ENCODE measurements at places on chromosomes 13 and 19.
A peak's percentile ranks its signal among the peaks of the same experiment; 100 is the strongest.

DNA sequence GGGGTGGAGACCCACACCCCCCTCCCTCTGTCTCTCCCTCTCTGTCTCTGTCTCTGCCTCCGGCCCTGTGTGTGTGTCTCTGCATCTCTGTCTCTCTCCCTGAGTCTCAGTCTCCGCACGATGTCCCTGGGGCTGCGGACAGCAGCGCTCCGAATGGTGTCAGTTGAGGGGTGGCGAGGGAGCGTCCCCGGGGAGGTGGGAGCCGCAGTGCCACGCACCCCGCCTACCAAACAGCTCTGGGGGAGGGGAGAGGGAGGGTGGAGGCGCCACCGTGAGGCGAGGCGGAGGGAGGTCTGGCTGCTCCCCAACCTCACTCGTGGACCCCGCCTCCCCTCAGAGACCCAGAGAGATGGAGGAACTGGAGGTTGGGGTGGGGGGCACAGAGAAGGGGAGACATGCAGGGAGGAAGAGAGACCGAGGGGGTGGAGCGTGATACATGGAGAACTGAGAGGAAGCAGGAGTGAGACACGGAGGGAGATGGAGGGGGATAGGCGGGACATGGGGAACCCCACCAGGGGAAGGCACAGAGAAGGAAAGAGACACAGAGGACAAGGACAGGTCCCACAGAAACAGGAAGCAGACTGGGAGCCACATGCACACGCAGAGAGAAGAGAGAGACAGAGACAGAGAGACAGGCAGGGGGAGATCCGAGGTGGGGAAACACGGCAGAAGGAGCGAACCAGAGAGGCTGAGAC, 7.2 kb downstream of the ERFL start:
- no peak for DNase-seq

DNA sequence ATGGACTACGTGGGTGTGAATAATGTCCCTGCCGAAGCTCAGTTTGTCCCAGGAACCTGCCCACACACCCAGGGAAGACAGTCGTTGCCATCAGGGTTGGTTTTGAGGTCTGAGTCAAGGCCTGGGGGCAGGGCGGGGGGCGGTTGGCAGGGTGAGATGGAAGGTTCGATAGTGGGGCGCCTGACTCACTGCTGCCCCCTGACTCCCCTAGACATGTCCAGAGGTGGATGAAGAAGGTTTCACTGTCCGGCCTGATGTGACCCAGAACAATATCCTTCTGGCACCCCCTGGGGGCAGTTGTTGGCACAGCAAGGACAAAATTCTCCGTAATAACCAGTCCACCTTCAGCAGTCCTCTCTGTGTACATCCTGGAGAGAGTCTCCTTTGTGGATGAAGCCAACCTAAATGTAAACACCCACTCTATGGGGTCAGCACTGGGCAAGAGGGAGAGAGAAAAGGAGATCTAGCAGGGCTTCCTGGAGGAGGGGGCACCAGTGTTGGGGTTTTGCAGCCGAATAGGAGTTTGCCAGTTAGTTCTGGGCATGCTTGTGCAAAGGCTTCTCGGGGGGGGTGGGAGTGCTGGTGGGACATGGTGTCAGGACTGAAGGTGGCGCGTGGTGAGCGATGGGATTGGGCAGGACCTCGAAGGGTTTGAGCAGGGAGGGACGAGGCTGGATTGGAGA, 19.6 kb upstream of the B3GNT3 start:
- no peak for DNase-seq

DNA sequence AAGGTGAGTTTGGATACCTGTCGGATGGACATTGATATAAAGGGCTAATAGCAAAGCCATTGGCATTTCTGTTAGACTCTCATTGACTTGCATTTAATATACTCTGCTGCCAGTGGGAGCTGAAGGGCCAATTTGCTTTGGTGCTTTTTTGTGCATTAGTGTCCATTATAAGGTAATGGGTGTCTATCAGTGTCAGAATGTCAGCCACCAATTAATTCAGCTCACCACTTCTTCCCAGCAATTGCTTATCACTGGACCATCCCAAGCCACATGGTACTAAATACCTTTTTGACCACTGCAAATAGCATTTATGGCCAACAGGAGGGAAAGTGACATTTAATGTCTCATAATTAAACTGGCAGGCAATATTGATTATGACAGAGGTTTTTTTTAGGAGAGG, 317.8 kb downstream of the TEX29 start:
- DNase-seq, result no peak

- DNase-seq, result no peak
Measured at GRCh38 chr13:107452833-107453232, 762.5 kb downstream of the LIG4 start.

DNA sequence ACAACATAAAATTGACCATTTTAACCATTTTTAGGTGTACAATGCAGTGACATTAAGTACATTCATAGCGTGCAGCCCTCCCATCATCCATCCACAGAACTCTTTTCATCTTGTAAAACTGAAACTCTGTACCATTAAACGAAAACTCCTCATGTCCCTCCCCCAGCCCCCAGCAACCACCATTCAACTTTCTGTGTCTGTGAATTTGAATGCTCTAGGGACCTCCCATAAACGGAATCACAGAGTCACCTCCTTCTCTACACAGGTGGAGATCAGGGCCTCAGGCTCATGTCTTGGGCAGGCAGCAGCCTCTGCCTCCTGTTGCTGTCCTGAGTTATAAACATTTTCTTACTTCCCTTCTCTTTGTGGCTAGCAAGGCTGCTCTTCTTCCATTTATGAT, 7.3 kb upstream of the CCNE1 start:
- no peak for DNase-seq

- no peak for DNase-seq
Measured at GRCh38 chr13:81677857-81678256, 1336.9 kb upstream of the SPRY2 start.

GRCh38 chr19:49808711-49809159, 4.4 kb downstream of the FUZ start:
- DNase-seq, result peak; percentile 80

- DNase-seq, result peak; percentile 42
Measured at GRCh38 chr19:1130771-1131717, 27.2 kb downstream of the GPX4 start.

DNA sequence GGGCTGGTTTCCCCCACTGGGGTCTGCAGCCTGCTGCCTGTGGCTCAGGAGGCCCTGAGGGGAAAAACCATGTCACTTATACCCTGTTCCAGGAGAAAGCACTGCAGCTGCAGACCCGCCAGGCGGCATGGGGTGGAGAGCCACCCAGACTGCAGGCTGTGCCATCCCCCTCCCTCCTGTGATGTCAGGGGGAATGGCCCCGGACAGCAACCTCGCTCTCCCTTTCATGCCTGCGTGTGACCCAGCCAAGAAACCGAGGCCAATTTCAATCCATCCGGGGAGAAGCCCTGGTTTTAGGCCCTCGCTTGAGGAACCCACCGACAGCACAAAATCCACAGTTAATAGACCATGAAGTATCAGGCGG, 37.2 kb upstream of the MATK start:
- no peak for DNase-seq

DNA sequence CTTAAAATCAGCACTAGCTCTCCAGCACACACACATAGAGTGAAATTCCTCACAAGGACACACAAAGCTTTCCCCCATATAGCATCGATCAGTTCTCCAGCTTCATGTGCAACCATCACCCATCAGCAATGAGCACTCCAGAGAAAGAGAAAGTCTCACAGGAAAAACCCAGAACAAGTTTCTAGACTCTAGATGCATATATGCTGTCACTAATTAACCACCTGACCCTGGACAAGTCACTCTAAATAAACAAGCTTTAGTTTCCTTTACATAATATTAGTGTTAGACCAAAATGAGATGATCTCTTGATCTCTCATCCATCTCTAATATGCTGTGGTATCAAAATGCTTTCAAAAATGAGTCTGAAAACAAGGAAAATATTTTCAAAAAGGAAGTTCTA, 81.2 kb downstream of the TBC1D4 start:
- DNase-seq, result no peak

DNA sequence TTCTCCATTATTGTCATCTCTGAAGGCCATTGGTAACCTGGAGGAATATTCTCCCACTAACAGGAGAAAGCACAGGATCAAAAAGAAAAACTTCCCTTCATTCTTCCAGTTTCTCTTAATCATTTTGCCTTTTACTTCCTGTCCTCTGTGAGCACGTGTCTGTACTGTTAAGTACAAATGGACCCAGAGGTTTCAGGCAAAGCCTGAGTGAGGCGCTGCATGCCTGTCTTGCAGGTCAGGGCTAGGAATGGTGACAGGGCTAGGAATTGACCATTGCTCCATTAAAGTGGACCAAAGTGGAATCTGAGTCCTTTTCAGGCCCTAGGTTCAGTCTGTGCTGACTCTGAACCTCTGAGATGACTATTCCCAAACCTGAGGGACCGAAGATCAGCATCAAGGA, 326.7 kb downstream of the SHISA2 start:
- DNase-seq, result no peak

- no peak for DNase-seq
Measured at GRCh38 chr13:90428522-90429210, 918.8 kb upstream of the MIR17HG start.

Data from central memory CD4-positive, alpha-beta T cell (primary cell).